ENCODE measurements at places on chromosomes 1 and 21.

- no peak for DNase-seq
Measured at GRCh38 chr1:77253211-77253610, 28.6 kb upstream of the AK5 start.

GRCh38 chr1:228018961-228019721 lies 12.3 kb downstream of the WNT3A start:
- DNase-seq, result no peak

GRCh38 chr1:226571893-226572292 lies 23.3 kb downstream of the STUM start:
- DNase-seq, result no peak

- DNase-seq, result no peak
Measured at GRCh38 chr1:189405419-189405818, 1072.2 kb downstream of the BRINP3 start.

GRCh38 chr1:212132025-212132424 lies 96.5 kb downstream of the DTL start:
- no peak for DNase-seq

- peak; percentile 5 for DNase-seq
Measured at GRCh38 chr1:8510041-8510823, 192.3 kb downstream of the SLC45A1 start.
